ENCODE measurements at places on chromosomes 3 and 15.

DNA sequence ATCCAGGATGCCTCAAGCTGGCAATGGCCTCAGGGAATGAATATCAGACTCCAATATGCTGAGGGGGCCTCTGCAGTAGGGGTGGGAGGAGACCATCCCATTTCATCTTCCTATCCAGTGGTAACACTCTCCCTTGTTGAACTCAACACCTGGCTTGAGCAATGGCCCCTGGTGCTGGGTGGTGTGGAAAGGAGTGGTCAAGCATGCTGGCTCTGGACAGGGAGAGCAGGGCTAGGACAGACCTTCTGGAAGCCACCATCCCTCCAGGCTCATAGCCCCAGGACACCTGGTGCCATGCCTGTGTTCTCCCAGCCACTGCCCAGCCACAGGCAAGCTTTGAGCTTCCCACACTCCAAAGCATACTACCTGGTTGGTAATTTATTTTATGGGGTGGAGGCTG, 9.6 kb downstream of the DNAH1 start:
- no peak for DNase-seq

- DNase-seq: no peak
Measured at GRCh38 chr15:49380912-49381311, 42.1 kb upstream of the FGF7 start.

- DNase-seq: no peak
Measured at GRCh38 chr15:88652456-88653199, 13.8 kb downstream of the ISG20 start.

DNA sequence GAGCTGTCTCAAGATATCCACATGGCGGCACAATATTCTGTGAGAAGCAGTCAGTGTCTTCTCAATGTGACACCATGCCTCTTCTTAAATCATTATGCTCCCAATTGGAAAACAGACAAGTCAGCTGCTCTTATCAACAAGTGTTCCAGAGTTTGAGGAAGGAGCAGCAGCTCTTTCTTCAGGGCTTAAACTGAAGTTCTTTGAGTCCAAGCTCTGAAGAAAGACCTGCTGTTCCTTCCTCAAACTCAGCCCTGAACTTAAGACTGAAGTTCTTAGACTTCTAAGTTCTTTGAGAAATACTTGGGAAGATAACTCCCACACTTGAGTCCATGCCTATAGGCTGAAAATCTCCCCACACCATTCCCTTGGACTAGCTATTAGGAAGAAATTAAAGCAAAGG, 43.4 kb downstream of the NPTN start:
- no peak for DNase-seq

DNA sequence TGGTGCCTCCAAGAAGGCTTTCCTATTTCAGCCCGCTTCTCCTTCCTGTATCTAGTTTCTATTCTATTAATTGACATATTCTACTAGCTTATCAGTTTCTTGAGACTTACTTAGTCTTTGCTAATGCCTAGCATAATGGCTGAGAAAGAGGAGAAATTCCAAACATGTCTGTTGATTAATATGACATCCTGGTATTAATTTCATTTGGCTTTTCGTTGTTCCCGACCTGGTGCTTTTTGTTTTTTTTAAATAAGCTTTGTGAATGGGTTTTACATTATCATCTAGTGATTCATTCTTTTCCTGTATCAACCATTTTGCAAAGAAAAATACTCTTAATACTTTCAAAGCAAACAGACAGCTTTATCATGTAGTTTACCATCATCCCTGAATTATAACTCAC, 13.1 kb downstream of the WDR53 start:
- DNase-seq: no peak

GRCh38 chr3:24952388-24952787, 457.7 kb upstream of the THRB start:
- DNase-seq: no peak

DNA sequence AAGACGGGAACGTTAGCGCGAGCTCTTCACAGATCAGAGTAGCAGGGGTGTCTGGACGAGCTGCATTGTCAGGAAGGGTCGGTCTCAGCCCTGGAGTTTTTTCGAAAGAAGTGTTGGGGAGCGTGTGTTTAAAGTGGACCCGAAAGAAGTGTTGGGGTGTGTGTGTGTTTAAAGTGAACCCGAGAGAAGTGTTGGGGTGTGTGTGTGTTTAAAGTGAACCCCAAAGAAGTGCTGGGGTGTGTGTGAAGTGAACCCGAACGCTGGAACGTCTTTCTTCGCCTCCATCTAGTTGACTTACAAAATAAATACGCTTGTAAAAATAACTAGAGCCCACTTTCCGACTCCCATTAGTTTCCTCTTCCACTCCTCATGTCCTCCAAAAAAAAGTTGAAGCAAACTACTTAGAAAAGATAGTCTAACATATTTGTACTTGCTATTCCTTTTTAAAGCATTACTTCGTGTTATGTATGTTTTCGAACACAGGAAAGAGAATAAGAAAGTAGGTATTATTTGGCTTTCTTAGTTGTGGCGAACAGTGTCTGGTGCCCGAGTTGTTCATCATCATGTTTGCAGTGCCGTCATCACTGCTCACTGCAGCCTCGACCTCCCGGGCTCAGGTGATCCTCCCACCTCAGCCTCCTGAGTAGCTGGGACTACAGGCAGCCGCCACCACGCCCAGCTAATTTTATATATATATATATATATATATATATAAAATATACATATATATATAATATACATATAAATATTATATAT, 1.0 kb downstream of the LRCH3 start:
- no peak for DNase-seq

DNA sequence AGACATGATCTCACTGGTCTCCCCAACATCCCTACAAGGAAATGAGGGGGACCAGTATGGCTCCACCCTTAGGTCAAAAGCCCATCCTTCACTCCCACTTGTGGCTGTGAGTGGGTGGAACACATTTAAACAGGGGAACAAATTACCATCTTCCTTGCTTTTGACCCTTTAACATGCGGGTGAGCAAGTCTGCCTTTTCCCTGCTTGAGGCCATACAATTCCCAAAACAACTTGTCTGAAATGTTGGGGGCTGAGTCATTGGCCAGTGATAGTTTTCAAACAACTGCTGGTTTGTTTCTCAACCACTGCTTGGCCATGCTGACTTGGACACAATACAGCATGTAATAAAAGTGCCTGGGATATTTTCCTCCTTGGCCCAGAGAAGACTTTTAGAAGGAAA, 39.6 kb downstream of the COL8A1 start:
- DNase-seq: no peak

DNA sequence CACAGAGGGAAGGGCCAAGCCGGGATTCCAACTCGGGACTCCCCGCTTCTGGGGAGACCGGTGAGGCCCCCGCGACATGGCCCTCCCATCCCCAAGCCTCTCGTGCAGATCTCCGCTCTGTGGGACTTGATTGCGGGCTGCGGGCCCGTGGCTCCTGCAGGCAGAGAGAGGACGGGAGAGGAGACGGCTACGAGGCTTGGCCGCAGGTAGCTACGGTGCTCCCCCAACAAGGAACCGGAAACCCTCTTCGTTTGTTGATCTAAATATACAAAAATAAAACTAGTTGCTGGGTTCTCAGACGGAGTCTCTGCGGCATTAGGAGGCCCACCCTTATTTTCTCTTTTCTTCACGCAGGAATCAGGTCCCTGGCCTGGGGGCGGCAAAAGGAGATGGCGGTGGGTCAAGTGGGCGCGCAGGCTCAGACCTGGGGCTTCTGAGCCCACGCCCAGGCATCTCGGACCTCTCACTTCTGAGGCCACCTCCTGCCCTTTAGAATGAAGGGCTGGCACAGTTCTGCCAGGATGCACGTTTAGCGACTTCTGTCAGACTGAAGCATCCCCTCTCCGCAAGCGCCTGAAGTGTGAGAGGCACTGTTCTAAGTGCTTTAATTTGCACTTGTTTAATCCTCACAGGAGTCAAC, 10.9 kb downstream of the GNB5 start:
- DNase-seq: no peak

DNA sequence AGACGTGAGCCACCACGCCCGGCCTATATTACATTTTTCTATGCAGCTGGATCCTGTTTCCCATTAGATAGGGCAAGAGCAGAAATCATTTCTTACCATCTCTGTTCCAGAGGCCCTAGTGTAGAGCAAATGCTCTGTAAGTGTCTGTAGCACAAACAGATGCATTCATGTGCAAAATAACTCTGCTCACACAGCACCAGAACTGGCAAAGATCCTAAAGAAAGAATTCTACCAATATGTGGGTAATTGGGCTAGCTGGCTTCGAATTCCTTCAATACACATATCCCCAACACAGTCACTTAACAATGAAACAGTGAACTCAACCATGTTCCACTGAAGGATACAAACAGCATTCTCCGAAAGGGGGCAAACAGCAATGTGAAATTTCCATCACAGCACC, 32.7 kb upstream of the DCUN1D1 start:
- no peak for DNase-seq

DNA sequence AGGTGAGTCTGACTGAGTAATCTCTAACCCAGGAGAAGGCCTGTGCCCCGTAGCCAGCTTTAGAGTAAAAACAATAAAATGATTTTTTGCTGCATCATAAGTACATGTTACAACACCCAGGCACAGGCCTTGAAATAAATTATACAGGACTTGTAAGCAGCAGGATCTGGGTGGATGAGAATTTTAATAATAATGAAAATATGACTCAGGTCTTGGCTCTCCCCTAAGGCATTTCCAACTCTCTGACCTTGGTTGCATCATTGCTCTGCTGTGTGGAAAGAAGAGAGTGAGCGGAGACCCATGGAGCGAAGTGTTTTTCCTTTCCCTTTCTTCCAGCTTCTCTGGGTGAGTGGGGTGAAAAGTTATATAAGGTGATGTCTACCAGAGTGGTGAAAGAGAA, 44.6 kb downstream of the EOMES start:
- DNase-seq: no peak

DNA sequence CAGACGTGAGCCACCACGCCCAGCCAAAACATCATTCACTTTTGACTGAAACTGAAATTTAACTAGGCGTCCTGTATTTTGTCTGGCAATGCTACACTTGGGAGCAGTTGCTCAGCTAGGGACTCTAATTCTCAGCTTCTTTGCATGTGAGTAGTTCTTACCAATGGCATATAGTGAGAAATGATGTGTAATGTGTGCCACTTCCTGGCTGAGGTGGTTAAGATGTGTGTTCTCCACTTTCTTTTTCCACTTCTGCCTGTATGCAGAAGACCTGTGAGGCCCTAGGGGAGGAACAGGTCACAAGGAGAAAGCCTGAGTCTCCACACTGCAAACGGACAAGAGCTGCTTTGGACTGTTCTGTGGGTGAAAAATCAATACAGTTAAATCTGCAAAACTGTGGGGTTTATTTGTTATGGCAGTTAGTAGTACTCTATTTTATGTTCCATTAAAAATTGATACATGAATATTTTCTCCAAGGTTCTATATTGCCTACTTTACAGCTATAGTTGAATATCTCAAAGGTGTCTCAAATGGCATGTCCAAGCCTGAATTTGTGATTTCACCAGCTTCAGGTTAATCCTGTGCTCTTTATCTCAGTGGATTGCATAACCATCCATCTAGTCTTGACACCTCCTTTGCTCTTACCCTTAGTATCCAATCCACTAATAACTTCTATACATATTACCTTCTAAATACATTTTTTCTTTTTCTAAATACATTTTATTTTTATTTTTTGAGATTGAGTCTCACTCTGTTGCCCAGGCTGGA, 59.3 kb downstream of the NR1D2 start:
- DNase-seq: peak; percentile 26

GRCh38 chr3:72628065-72628464, 220.2 kb downstream of the SHQ1 start:
- no peak for DNase-seq

GRCh38 chr15:30905821-30906220, 2.1 kb downstream of the FAN1 start:
- DNase-seq: no peak

DNA sequence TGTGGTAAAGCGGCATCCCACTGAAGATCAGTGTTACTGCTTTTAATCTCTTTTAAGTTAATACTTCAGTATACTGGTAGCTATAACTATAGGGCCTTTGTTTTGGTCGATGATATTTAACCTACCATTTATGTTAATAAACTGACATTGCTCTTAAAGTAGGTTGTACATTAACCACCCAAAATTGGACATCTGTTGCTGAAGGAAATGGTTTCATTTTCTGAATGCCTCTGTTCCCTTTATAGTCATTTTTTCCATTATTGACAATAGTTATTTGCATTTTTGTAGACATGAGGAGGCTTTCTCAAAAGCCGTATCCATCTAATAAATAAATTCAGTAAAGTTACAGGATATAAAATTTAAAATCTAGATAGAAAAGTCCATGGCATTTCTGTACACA, 252.4 kb upstream of the UBE2E1 start:
- DNase-seq: peak; percentile 17

- DNase-seq: no peak
Measured at GRCh38 chr15:93296759-93297500, 207.9 kb upstream of the RGMA start.

GRCh38 chr3:63727233-63727632, 74.8 kb downstream of the SNTN start:
- no peak for DNase-seq

- DNase-seq: no peak
Measured at GRCh38 chr3:33092496-33093254, 4.3 kb downstream of the GLB1 start.

DNA sequence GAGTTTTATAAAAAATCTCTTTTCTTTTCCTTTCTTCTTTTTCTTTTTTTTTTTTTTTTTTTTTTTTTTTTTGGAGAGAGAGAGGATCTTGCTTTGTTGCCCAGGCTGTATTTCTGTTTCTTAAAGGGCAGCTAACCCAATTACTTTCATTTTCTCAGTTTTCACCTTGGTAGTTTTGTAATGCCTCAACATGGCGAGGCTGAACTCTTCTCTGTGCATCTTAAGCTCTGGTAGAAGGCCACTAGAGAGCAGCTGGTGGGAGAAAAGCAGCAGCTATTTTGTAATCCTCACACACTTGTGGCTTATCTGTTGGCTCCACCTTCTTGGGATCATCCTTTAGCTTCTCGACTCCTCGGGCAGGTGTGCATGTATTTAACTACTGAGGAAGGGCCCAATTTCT, 152.2 kb upstream of the MEIS2 start:
- no peak for DNase-seq

- no peak for DNase-seq
Measured at GRCh38 chr3:151804267-151804666, 9.6 kb upstream of the AADAC start.

DNA sequence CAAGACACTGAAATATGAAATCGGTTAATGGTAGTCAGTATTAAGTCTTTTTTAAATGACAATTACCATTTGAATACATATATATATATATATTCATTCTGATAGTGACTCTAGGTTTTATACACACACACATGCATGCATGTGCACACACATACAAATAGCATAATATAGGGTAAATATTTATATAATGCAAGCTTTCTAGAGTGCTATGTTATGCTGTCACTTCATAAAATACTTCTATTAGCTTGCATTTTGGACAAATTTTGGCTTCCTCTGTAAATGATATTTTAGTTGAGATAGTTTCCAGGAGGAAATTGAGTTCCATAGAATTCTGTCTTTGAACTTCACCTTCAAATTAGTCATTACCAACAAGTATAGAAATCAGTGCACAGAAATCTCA, 89.9 kb upstream of the EPHA3 start:
- DNase-seq: no peak

Data from GM12878 (cell line).